NCI-H446 (cell line): ENCODE measurements at places on chromosomes 12 and 14.

- no peak for DNase-seq
These were observed 35.1 kb upstream of the KCNH3 start for GRCh38 chr12:49503674-49504180.

- DNase-seq: no peak
These were observed 44.0 kb upstream of the OTX2 start for GRCh38 chr14:56854325-56854724.

- no peak for DNase-seq
These were observed 638.3 kb upstream of the TBX3 start for GRCh38 chr12:115322275-115322674.

GRCh38 chr14:24071836-24072430, 571 bp downstream of the CPNE6 start:
- no peak for DNase-seq

DNA sequence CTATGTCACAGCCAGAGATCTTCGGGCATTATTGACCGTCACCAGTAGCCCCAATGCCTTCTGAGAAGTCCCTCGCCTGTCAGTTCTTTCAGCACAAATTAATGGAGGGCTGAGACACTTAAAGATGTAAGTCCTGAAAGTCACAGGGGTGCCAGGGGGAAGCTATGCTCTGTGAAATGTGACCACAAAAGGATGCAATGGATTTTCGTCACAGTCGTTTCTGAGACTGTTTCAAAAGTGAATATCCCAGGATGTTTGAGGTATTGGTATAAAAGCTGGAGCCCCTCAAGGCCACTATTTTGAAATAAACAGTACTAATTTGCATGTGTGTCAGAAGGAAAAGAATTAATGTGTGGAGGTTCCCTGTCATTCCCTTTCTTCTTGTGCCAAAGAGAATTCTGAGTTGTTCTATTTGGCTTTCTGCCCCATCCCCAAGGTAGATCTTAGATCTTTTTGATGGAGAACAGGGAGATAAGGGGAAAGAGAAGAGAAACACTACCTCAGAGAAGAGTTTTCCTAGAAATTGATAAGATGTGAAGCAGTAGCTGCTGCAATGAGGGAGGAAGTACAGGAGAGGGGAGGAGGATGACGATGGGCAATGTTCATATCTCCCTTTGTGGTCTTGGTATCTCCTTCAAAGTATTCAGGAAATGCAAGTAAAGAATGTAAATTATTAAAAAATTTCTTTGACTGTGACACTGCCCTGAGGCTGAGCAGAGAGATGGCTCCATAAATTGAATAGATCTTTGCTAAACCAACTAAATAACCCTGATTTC, 101.8 kb upstream of the NAP1L1 start:
- no peak for DNase-seq

- no peak for DNase-seq
These were observed 24.5 kb downstream of the LRTM2 start for GRCh38 chr12:1844661-1845409.

GRCh38 chr12:109292342-109292711, 16.8 kb downstream of the FOXN4 start:
- DNase-seq: no peak

- no peak for DNase-seq
These were observed 33.8 kb downstream of the GIT2 start for GRCh38 chr12:109962398-109962797.

GRCh38 chr14:67653651-67654280, 20.7 kb downstream of the VTI1B start:
- no peak for DNase-seq

GRCh38 chr14:99529899-99530298, 48.7 kb downstream of the CCNK start:
- DNase-seq: no peak

GRCh38 chr12:6620137-6620884, 13.1 kb upstream of the CHD4 start:
- DNase-seq: no peak

- DNase-seq: no peak
These were observed 69.6 kb downstream of the MGST1 start for GRCh38 chr12:16417058-16417457.

DNA sequence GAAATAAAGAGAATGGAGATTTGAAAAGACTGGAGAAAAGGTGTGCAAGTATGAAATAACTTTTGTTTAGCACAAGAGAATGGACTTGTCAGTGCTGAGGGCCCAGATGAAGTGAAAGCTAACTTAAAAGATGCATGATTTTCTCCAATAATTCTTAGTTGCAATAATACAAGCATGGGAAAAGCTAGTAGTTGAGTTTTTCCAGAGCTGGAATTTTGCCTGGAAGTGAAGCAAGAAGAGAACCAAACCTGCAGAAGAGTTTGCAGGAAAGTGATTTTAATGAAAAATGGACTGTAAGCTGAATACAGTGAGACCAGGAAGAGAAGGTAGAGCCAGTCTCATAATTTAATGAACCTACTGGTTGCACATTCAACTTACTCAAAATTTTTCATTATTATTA, 69.3 kb upstream of the FSCB start:
- DNase-seq: no peak

DNA sequence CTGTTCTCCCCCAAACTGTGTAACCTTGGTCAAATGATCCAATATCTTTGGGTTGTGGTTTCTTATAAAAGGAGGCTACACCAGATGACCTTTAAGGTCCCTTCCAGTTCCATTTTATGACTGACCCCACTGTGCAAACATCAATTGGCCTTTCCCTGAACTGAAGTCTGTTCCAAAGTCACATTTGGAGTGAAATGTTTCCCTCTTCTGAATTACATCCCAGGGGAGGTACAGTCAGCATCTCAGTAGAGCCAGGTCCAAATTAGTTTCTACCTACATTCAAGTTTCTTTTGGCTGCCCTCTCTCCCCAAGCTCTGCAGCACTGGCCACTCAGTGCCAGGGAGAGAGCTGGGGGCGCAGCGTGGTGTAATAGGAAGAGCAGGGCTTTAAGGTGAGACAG, 34.4 kb downstream of the LIMA1 start:
- DNase-seq: peak; percentile 63

GRCh38 chr12:111443086-111443485, 37.4 kb downstream of the SH2B3 start:
- DNase-seq: no peak

GRCh38 chr12:64518396-64518795, 66.5 kb downstream of the TBK1 start:
- no peak for DNase-seq

DNA sequence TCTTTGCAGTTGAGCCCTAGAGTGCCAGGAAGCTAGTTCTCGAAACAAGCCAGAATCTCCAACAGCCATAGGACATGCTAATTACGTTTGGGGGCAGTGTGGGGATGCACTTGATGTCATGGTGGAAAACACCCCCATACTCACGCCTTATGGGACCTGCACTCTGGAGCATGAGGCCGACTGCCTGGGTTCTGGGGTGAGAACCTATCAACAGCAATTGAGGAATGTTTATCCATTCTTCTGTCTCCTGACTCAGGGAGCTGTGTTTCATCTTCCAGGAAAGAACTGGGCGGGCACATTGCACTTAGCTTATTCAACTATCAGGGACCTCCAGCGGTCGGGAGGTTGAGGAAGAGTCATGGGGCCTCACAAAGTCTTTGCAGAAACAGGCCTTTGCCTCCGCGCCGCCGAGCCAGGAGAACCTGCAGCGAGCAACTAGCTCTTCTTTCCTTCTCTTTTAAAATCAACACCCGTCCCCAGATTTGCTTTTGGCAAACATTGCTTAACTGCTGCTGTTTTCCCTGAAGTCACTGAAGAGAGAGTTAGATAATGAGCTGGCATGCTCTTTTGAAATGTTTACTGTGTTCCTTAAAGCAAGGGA, 226.1 kb upstream of the DIO3 start:
- no peak for DNase-seq

GRCh38 chr14:50786751-50787464, 44.1 kb downstream of the NIN start:
- DNase-seq: no peak

DNA sequence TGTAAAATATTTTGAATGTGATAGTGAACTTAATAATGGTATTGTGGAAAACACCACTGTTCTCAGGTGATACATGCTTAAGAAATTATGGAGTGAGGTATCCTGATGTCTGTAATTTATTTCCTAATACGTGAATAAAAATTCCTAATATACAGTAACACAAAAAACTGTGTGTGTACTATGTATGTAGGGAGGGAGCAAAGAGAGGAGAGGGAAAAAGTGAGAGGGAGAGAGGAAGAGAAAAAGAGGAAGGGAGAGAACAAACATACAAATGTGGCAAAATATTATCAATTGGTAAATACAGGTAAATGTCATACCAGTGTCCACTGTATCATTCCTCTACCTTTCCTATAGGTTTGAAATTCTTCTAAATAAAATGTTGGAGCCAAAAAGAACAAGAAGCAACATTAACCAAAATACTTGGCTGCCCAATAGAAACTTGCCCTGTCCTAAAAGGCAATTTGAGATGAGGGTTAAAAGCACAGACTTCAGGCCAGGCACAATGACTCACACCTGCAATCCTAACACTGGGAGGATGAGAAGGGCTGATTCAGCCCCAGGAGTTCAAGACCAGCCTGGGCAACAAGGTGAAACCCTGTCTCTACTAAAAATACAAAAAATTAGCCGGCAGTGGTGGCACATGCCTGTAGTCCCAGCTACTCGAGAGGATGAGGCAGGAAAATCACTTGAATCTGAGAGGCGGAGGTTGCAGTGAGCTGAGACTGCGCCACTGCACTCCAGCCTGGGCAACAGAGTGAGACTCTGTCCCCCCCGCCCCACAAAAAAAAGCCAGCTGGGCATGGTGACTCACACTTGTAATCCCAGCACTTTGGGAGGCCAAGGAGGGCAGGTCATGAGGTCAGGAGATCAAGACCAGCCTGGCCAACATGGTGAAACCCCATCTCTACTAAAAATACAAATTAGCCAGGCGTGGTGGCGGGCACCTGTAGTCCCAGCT, 14.5 kb downstream of the R3HDM2 start:
- DNase-seq: no peak

DNA sequence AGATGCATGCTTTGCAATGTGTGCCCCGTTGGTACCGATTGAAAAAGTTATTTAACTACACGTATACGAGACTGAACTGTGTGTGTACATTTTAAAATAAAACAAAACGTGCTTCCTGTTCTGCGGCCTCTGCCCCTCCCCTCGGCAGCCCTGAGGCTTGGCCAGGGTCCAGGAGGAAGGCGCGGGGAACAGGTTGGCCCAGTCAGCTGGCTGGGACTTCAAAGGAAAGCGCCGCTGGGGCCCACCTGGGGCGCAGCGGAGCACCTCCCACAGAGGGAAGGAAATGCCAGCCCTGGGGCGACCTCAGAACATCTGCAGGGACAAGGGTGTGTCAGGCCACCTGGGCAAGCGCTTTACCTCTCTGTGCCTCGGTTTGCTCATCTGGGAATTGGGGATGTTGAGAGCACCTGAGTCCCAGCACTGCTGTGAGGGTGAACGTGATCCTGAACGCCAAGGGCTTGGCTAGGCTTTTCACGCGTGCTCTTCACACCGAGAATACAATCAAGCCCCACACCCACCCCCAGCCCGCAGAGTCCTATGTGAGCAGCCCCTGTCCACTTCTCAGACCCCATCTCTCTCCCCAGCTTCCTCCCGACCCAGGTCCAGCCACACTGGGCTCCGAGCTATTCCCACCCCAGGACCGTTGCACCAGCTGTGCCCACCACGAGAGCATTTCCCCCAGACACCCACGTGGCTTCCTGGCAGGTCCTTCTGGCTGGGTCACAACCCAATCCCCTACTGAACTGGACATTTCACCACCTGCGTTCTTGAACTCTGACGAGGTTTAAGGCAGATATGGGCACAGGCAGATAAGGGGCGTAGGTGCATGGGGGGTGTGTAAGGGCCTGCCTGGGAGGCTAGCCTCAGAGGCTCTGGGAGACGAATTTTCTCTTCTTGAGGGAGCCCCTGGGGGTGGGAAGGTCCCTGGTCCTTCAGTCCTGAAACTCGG, 41.9 kb upstream of the NCOR2 start:
- no peak for DNase-seq

DNA sequence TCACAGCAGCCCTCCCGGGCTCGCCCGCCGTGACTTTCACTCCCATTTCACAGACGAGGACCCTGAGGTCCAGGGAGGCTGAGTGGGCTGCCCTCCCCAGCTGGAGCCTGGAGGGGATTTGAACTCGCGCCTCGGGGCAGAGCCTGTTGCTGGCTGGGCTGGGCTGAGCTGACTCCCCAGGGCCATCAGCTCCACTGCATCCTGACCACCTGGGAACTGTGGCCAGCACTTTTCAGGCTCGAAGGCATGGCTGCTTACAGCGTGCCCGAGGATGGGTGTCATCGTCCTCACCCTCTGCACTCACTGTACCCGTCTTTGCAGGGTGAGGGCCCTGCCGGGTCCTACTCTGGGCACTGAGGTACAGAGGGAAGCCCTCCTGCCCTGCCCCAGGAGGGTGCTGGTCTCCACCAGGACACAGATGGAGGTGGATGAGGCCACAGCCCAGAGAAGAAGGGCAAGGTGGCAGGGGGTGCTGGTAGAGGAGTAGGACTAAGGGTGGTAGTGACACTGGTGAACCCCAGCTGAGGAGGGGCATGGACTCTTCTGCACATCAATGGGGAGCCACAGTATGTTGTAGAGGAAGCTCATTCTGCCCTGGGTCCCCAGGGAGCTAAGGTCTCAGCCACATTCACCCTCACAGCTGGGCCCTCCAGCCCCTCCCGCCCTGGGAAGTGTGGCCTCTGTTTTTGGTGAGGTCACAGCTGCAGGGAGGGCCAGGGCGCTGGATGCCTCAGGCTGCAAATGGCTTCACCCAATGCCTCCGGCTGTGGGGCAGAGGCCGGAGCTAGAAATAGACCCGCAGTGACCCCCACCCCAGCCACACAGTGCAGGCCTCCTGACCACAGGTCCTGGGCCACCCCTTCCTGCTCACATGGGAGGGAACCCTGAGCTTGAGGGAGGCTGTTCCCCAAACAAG, 365.1 kb upstream of the SFSWAP start:
- DNase-seq: no peak

- peak; percentile 54 for DNase-seq
These were observed 795.5 kb downstream of the C12orf50 start for GRCh38 chr12:87233671-87234070.

- DNase-seq: no peak
These were observed 39.1 kb upstream of the FRS2 start for GRCh38 chr12:69430942-69431590.

- DNase-seq: no peak
These were observed 345.9 kb upstream of the RGS6 start for GRCh38 chr14:71586131-71586897.

- DNase-seq: no peak
These were observed 98.2 kb upstream of the GSC start for GRCh38 chr14:94867946-94868771.

- no peak for DNase-seq
These were observed 151.4 kb upstream of the EEA1 start for GRCh38 chr12:93080452-93080851.

DNA sequence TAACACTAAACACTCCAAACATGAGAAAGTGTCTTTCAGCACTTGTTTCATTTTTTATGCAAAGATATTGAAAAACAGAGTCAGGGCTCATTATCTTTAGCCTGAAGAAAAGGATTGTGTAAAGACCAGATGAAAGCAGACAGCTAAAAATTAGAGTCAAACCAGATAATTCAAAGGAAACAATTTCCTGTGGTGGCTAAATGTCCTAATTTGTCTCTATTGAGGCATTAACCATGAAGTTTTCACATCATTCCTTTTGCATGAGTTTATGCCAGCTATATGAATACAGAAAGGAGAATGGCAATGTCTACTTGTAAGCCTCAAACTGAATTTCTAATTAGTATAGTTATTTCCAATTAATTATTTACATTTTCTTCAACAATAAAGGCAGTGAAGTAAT, 338.5 kb downstream of the FSCB start:
- no peak for DNase-seq

GRCh38 chr12:128055567-128055966, 211.4 kb upstream of the TMEM132C start:
- no peak for DNase-seq

GRCh38 chr14:90968025-90968424, 92.4 kb downstream of the RPS6KA5 start:
- no peak for DNase-seq
